Globus pallidus (tissue), 1 donor: ENCODE measurements at places on chromosomes 16 and 17.

- DNase-seq, result no peak
Observed at GRCh38 chr16:15885560-15886001, 2.8 kb downstream of the CEP20 start.

- no peak for DNase-seq
Observed at GRCh38 chr17:70091696-70092095, 16.7 kb downstream of the KCNJ16 start.

GRCh38 chr17:69417545-69418483, 3.3 kb downstream of the MAP2K6 start:
- DNase-seq, result no peak

DNA sequence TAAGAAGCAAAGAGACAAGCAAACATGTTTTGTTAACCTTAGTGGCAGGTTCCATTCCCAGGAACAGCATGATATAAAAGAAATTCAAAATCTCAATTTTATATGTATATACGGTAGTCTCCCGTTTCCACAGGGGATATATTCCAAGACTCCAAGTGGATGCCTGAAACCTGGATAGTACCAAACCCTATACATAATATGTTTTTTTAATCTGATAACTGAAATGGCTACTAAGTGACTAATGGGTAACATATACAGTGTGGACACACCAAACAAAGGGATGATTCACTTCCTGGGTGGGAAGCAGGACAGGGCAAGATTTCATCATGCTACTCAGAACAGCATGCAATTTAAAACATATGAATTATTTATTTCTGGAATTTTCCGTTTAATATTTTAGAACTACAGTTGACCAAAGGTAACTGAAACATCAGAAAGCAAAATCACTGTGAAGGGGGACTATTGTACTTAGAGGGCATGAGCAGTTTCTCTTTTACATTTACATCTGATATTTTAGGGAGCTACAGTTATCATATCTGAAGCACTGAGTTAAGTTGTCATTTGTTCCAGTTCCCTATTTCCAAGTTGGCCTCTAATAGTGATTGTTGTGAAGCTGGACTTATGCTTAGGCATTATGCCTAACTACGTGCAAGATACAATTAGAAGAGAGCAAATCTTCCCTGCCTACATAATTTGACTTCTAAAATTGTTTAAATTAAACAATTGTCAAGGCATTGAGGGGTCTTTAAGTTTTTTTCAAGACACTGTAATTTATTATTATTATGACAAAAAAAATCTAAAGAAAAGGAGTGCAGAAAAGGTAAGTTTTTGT, 34.1 kb upstream of the ABCA6 start:
- no peak for DNase-seq

- DNase-seq, result peak; percentile 16
Observed at GRCh38 chr17:63740464-63741142, 996 bp downstream of the STRADA start.

GRCh38 chr17:82217120-82217529, 4.5 kb upstream of the CCDC57 start:
- no peak for DNase-seq

DNA sequence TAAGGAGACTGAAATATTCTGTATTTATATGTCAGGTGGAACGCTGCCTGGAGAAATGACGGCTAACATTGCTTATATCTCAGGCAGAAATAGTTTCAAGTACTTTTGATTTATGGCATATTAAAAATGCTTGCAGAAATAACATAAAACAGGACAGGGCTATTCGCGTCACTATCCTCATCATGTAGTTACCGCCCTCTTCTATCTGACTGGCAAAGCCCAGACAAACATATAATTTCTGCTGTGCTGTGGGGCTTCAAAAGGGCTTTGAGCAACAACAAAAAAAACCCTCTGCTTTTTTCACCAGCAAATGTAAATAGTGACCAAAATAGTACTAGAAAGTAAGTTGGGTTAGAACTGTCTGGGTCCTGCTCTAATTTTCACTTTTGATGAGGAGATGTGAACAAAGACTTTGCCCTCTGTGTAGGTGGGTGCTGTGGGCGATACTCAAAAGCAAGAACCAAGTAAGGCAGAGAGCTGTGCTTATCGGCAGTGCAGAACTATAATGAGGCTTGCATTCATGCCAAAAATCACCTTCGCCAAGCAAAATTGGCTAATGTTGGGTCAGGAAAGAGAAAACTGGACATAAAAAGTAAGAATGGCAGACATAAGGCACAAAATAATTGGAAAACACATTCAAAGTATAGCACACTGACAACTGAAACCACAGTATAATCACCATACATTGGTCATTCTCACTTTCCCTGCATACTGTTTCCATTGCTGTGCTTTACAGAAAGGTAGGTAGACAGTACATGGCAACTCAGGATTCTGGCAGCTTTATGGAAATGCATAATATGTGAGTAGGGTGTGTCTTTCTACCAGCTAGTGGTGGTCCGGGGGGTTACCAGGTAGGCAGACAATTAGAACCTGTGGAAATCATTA, 151.2 kb upstream of the AXIN2 start:
- DNase-seq, result no peak

DNA sequence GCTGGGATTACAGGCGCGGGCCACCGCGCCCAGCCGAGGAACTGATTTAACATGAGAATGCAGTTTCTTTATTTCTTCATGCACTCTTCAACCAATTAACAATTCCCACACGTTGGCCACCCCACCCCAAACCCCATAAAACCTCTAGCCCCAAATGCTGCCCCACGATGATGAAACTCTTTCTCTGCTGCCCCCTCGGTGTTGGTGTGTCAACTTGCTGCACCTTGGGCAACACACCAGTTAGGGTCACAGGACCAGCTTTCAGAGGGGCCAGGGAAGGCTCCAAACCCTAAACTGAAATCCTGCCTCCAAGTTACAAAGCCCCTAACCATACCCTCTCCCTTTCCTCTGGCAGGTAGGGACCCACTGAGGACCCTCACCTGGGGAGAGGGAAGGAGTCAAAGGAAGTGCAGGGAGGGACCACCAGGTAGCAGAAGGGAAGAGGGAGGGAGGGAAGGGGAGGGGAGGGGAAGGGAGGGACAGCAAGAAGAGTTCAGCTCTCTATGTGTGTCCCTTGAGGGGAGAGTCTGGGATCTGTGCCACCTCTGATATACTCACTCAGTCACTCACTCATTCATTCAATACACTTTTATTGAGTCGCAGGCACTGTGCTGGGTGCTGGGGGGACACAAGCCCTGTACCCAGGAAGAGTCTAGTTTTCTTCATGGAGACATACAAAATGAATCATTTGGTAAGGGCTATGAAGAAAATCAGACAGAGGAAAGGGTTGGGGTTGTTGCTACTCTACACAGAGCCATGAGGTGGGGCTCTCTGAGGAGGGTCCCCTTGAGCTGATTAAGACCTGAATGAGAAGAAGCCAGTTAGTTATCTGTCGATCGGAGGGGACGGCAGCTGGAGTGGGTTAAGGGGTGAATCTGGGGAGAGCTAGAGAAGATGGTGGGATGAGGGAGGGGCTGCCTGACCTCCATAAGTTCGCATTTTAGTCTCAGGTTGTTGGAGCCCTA, 3.9 kb downstream of the PLXDC1 start:
- DNase-seq, result no peak

GRCh38 chr17:75430159-75430974, 24.9 kb upstream of the GRB2 start:
- no peak for DNase-seq

DNA sequence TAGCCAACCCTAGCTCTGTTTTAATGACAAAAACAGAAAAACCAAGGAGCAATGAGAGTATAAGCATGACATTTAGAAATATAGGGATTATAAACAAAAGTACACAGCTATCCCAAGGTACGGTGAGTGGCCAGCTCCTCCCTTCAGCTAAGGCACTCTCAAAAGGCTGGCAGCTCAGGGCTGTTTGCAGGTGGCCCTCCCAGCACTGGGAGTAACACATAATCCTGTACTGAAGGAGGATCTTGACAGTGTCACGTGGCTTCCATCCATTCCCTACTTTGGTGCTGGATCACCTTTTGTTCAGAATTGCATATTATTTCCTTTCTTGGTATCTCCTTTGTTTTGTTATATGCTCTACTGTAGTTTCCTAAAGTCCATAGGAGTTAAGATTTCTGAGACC, 500.8 kb downstream of the KCNJ18 start:
- DNase-seq, result no peak

- no peak for DNase-seq
Observed at GRCh38 chr17:63809970-63810369, 17.3 kb upstream of the PSMC5 start.

GRCh38 chr17:78829477-78829876, 11.1 kb downstream of the USP36 start:
- no peak for DNase-seq

- DNase-seq, result no peak
Observed at GRCh38 chr17:45687594-45687993, 96.5 kb upstream of the CRHR1 start.

DNA sequence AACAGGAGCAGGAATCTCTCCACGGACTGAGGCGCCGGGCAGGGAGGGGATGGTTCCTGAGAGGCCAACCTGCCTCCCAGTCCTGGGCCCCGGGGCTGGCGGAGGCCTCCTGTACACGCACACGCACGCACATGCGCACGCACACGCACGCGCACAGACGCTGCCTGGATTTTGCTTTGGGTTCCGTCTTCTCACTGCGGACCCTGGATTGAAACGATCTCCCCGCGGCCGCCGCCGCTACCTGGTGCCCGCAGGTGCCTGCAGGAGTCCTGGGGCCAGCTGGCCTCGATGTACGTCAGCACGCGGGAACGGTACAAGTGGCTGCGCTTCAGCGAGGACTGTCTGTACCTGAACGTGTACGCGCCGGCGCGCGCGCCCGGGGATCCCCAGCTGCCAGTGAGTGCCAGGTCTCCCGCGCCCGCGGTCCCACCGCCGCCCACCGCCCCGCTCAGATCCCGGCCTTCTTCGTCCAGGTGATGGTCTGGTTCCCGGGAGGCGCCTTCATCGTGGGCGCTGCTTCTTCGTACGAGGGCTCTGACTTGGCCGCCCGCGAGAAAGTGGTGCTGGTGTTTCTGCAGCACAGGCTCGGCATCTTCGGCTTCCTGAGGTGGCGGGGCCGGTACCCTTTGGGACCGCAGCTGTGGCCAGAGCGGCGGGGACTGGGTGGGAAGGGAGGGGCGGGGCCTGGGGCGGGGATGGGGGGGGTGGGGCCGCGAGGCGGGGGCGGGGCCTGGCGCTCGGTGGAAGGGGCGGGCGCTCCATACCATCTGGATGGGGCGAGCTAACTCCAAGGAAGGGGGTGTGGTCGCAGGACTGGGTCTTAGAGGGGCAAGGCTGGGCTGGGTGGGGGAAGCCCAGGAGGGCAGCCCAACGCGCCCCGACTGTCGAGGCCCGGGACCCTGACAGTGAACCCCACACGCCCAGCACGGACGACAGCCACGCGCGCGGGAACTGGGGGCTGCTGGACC, 12.3 kb downstream of the CES4A start:
- peak; percentile 77 for DNase-seq

DNA sequence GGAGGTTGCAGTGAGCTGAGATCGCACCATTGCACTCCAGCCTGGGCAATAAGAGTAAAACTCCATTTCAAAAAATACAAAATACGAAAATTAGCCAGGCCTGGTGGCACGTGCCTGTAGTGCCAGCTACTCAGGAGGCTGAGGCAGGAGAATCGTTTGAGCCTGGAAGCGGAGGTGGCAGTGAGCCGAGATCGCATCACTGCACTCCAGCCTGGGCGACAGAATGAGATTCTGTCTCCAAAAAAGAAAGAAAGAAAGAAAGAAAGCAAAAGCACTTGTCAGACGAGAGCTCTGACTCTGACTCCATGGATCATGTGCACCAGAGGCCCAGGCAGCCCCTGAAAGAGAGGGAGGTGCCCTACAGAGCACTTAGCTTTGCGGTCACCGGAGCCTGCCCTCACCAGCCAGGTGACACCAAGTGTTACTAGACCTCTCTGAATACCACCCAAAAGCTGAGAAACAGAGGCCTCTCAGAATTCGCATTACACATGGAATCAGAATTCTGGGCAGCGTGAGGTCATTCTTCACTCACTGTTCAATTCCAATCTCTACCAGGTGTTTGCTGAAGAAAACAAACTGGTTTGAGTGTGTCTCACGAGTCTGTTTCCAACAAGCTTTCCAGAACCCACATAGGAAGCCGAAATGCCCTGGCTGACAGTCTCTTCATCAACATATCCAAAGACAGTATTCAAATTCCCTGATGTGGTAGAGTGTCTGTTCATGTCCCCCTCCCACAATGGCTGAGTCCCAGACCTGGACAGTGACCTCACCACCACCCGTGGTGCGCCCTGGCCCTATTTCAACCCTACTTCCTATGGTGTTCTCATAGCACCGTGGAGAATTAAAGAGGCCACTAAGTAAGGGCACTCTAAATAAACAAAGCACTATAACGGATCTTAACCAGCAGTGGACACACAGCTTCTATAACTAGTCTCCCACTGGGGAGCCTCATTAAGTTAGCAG, 1.5 kb downstream of the FLCN start:
- DNase-seq, result peak; percentile 33

DNA sequence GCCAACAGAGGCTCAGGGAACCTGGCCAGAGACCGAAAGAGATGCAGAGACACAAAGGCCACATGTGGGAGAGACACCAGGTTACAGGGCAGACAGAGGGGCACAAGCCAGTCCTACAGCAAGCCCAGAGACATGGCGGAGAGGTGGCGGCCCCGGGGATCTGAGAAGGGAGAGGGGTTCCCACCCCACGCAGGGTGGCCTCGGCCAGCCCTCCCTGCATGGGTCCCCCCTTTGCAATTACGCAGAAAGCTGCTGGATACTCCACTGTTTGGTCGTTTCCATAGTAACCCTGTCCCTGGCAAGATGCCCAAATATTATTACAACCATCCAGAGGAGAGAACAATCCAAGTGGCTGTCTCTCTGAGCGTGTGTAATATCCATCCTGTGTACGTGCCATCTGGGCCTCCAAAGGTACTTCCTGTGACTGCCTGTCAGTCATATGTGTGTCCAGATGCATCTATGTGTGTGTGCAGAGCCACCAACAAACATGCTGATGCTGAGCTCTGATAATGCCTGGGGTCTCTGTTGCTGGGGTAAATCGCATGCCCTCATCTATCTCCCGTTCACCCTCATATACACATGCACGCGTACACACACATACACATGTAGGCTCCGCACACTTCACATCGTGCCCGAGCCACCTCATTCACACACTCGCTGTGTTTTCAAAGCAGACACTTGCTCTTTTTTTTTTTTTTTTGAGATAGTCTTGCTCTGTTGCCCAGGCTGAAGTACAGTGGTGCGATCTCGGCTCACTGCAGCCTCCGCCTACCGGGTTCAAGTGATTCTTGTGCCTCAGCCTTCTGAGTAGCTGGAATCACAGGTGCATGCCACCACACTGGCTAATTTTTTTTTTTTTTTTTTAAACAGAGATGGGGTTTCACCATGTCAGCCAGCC, 5.5 kb downstream of the PCGF2 start:
- DNase-seq, result no peak

- no peak for DNase-seq
Observed at GRCh38 chr17:7684851-7685532, 2.3 kb downstream of the TP53 start.
